ENCODE measurements at places on chromosomes 16 and 17.

DNA sequence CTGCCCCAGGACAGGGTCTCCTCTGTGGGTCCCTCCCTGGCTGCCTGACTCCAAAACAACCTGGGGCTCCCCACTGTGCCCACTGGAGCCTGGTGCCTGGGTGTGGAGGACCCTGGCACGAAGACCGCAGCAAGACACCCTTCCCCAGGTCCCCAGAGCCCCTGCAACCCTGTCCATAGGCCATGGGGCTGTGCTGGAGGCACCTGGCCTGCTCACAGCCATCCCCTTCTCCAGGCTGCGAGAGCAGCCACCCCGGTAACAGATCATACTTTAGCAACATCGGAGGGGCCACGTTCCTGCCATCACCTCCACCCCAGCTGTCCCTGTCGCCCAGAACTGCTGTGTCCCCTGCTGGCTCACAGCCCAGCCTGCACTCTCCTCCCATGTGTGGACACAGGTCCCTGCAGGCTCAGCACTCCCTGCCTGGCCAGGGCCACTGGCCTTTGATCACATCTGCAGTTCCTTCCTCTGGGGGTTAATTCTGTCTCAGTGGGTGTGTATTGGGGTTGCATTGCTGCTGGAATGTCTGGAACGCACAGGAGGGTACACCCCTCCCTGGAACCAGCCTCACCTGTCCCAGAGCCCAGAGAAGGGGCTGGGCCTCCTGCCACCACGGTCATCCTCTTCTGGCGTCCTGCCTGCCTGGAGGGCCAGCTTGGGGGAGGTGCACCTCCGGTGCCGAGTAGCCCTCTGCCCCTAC lies 12.2 kb downstream of the PPL start:
- DNase-seq: no peak

- DNase-seq: no peak
Measured at GRCh38 chr16:85686912-85687591, 1.7 kb downstream of the GINS2 start.

GRCh38 chr17:78263063-78263735 lies 31.8 kb downstream of the TMEM235 start:
- peak; percentile 39 for DNase-seq

- DNase-seq: no peak
Measured at GRCh38 chr16:30700491-30700890, 1.5 kb downstream of the SRCAP start.
